ENCODE measurements at places on chromosomes 4 and X.

- DNase-seq: no peak
These were observed 32.1 kb downstream of the UBE2K start for GRCh38 chr4:39730072-39730471.

DNA sequence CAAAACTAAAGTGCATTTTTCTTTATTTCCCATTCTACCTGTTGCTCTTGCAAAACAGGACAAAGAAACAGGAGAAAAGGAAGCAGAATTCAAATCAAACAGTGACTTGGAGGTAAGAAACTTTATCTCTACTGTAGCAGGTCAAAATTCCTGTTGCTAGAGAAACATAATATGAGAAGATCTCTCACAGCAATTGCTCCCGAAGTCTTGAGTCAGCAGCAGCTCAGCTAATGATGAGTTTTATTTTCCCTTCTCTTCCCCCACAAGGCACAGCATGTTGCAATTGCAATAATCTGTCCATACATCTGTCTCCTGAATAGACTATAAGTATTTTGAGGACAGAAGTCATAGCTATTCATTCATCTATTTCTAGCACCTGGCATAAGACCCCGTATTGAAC, 112.7 kb downstream of the CLNK start:
- DNase-seq: no peak

GRCh38 chr4:94452476-94453371, 982 bp downstream of the PDLIM5 start:
- peak; percentile 67 for DNase-seq

DNA sequence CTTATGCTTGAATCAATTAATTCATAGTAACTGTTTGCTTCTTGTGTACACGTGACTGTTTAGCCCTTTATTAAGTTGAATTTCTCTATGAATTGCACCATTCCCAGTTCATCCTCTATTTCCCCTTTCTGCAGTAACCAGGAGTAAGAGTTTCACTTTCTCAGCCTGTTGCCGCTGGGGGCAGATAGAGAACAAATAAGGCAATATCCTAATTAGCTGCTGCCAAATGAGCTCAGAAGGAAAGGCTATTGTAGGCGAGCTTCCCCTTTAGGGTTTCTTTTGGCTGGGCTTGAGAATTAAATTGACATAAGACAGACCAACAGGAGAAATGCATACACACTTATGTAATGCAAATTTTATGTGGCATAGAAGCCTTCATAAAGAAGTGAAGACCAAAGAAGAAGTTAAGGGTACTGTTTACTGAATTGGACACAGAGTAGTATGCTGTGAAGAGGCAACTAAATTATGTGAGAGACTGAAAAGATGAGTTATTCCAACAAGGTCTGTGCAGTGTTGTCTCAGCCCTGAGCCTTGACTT, 1594.7 kb downstream of the TECRL start:
- DNase-seq: no peak

GRCh38 chr4:92634882-92635281, 331.1 kb downstream of the GRID2 start:
- DNase-seq: no peak

DNA sequence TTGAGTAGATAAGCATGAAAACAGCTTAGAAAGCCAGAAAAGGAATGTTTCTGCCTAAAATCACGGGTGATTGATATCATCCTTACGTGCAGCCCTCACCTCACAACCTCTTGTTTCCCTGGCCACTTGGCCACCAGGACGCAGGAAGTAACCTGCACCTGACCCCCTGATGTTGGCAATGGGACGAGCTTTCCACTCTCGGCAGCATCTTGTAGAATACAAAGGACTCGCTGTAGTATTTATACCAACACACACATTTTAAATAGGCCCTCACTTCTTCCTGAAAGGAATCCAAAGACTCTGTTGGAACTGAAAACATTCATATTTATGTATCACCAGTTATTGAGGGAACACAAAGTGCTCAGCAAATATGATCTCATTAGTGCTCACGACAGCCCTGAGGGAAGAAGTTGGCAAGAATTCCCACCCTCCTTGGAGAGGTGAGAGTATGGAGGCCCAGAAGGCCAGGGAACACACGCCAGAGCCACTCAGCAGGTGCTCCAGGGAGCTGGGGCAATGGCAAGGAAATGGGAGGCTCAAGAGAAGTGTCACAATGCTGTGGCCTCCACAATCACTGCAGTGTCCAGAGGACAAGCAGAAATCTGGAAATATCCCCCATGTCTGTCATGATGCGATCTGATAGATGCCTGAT, 103.3 kb upstream of the KIT start:
- no peak for DNase-seq

GRCh38 chr4:89800527-89801103, 36.3 kb downstream of the SNCA start:
- DNase-seq: no peak

GRCh38 chr4:109562457-109563239, 2.6 kb downstream of the MCUB start:
- DNase-seq: no peak

DNA sequence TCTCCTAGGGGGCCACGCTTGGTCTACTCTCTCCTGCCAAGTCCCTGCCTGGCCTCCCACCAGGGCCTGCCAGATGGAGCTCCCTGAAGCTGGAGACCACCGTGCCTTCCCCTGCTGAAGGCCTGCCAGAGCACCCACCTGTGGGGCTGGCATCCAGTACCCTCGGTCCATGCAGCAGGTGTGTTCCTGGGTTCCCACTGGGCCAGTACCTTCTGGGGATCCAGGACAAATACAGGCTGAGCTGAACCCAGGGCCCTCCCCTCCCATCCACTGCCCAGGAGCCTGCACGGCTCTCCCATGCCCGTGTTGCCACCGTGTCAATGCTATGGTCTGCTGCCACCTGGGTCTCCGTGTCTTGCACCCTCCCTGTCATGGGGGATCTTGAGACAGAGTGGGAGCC, 68.8 kb downstream of the ABLIM2 start:
- no peak for DNase-seq

GRCh38 chrX:15761564-15762191, 23.6 kb downstream of the CA5B start:
- peak; percentile 29 for DNase-seq

DNA sequence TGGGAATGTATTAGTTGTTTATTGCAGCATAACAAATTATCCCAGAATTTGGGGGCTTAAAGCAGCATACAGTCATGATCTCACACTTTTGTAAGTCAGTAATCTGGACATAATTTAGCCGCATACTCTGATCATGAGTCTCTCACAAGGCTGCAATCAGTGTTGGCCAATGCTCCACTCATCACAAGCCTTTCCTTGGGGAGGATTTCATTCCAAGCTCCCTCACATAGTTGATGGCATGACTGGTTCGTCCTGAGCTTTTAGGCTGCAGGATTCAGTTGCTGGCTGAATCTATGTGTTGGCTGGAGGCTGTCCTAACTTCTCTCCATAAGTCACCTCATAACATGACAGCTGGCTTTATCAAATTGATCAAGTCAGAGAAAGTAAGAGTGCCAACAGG, 1568.6 kb upstream of the PCDH7 start:
- DNase-seq: no peak

Data from endothelial cell (in vitro differentiated cells).